ENCODE measurements at places on chromosomes 11 and 22.

- DNase-seq = no peak
Observed at GRCh38 chr11:118476676-118477075, 40.4 kb downstream of the KMT2A start.

GRCh38 chr11:61052182-61052972 is 49.9 kb upstream of the CD5 start:
- DNase-seq = no peak

GRCh38 chr11:74185695-74186094 is 14.6 kb downstream of the PPME1 start:
- DNase-seq = no peak

- no peak for DNase-seq
Observed at GRCh38 chr11:105903113-105903512, 118.9 kb downstream of the MSANTD4 start.

DNA sequence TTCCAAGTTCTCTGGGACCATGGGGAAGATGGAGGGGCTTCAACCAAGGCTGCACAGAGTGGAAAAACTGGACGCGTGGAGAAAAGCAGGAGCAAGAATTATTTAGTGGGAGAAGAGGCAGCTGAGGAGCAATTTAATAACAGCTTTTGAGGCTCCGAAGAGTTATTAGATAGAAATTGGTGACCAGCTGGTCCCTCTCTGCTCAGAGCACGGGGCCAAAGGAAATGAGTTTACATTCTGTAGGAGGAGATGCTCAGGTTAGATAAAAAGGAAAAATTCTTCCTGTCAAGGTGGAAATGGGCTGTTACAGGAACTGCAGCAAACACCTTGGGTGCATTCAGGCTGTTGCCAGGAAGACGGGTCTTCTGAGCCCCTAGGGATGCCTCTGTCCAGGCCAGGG is 47.0 kb upstream of the GALNT18 start:
- no peak for DNase-seq

- no peak for DNase-seq
Observed at GRCh38 chr22:43434275-43434927, 22.6 kb downstream of the MPPED1 start.

- no peak for DNase-seq
Observed at GRCh38 chr11:64536396-64536941, 54.6 kb upstream of the SLC22A12 start.

DNA sequence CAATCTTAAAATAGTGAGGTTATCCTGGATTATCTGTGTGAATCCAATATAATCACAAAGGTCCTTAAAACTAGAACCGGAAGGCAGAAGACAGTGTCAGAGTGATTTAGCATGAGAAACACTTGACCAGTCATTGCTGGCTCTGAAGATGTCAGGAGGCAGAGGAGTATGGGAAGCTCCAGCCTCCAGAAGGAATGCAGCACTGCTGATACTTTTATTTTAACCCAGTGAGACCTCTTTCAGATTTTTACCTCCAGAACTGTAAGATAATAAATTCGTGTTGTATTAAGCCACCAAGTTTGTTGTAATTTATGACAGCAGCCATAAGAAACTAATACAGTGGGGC is 134.4 kb upstream of the ZC3H12C start:
- DNase-seq = no peak

GRCh38 chr22:33529424-33530113 is 390.7 kb downstream of the LARGE1 start:
- no peak for DNase-seq

- no peak for DNase-seq
Observed at GRCh38 chr11:60857378-60858232, 1.9 kb upstream of the PTGDR2 start.

- DNase-seq = no peak
Observed at GRCh38 chr11:80240245-80240644, 799.4 kb upstream of the TENM4 start.

DNA sequence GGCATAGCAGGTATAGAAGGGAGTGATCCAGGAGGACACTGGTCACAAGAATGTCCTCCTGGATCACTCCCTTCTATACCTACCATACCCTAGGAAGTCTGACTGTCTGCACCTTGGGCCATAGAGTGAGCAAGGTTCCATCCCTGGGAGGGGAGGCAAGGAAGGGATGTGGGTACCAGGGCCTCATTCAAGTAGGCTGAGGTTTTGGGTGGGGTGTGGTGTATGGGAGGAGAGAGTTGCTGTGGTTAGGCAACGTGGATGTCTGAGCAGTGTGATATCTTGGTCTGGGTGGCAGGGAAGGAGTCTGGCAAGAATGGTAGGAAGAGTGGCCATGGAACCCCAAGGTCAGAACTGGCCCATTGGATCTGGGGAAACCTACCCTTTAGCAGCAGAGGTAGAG is 13.2 kb downstream of the PPFIBP2 start:
- no peak for DNase-seq

- no peak for DNase-seq
Observed at GRCh38 chr11:1433568-1433967, 43.8 kb downstream of the BRSK2 start.

GRCh38 chr11:112213753-112214152 is 12.5 kb upstream of the PTS start:
- DNase-seq = no peak

- DNase-seq = no peak
Observed at GRCh38 chr11:64102005-64102738, 63.7 kb downstream of the MACROD1 start.

DNA sequence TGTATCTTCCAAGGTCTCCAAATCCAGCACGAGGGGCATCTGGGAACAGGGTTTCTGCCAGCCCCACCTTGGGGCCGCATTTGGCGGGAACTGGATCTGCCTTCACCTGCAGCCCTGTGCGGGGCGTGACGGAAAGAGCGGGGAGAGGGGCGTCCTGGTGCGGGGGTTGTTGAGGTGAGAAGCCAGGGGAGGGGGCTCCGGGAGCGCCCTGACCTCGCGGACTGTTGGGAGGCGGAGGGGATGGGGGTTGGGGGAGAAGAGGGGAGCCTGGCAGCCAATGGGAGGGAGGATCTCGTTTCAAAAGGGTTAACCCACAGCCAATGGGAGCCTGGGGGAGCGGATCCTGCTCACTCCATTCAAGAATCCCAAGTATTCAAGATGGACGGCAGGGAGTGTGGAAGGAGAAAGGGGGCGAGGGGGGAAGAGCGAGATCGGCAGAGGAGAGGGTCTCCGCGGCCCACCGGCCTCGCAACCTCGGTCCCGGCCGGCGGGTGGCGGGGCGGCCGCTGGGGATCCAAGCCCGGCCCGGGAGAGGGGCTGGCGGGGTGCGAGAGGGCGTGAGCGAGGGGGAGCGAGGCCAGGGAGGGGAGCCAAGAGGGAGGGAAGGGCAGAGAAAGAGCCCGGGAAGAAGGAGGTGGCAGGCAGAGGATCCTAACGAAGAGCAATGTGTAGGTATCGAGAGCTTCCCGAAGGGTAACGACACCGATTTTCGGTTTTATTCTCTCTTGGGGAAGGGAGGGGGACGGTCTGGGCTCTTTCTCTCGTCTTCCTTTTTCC is 11.5 kb downstream of the YPEL4 start:
- peak; percentile 87 for DNase-seq

- DNase-seq = no peak
Observed at GRCh38 chr11:113274713-113275582, 39.4 kb upstream of the TTC12 start.

DNA sequence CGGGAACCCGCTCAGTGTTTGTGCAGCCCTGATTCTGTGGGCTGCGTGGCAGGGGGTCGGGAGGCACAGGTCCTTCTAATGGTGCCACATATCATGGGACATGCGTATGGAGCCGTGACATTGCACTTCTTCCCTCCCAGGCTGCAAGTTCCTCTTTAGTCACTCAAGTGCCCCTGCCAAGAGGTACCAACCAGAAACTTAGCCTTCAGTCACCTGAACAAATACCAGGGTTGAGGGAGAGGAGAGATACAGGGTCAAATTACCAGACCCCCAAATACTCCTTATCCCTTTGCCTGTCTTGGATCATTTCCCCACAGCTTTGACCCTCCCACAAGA is 209.1 kb downstream of the BUD13 start:
- DNase-seq = no peak

DNA sequence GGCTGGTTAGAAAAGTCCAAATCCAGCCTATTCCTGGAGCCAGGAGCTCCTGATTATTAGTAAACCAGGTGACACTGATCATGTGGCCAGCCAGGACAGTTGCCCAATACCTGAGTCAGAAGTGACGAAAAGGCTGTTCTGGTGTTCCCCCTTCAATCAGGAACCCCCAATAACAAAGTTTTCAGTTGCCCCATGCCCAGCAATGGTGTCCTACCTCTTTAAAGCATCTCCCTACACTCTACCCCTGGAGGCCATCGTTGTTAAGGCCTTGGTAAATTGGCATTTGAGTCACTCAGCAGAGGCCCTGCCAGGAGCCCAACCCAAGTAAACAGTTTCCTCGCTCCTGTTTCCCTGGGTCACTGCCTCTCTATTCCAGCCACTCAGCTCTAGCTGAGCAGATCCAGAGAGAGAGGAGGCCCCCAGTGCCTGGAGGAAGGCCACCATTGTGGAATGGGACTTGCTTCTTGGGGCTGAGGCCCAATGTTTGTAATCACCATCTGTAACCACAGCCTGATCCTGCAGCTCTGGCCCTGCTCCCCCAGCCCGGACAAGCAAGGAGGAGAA is 25.0 kb downstream of the ARHGAP1 start:
- no peak for DNase-seq

GRCh38 chr11:64537876-64538275 is 53.1 kb upstream of the SLC22A12 start:
- no peak for DNase-seq

GRCh38 chr11:108632041-108632704 is 32.7 kb upstream of the DDX10 start:
- DNase-seq = no peak

- DNase-seq = no peak
Observed at GRCh38 chr11:37512156-37512780, 914.2 kb upstream of the RAG2 start.

- DNase-seq = no peak
Observed at GRCh38 chr11:11979488-11980117, 28.8 kb downstream of the DKK3 start.

- DNase-seq = no peak
Observed at GRCh38 chr22:30210235-30210909, 36.2 kb downstream of the LIF start.

- no peak for DNase-seq
Observed at GRCh38 chr11:69641681-69642548, 959 bp downstream of the CCND1 start.

DNA sequence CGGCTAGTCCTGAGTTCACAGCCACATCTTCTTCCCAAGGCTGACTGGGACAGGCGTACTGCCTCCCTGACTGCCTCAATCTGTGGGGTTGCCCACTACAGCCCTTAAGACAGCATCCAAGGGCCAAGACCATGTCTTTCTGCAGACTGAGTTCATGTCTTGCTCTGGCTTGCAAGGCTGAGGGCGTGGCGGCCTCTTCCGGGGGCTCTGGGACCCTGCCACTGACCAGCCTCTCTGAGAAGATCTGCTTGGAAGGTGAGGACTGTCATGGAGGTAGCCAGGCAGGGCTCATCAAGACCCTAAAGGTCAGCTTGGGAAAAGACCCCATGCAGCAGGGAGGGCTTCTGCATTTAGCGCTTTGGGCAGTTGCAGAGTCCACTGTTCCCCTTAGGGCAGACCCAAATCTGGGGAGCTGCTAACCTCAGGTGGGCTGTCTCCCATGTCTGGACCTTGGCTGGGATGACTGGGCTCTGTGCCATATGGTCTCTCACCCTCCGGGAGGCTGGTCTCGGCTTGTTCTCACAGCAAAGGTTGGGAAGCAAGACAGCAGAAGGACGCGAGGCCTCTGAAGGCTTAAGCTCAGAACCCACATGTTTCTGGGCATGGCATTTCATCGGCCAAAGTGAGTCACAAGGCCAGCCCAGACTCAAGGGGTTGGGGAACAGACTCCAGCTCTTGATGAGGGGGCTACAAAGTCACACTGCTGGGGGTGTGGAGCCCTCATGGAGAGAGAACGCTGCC is 109.1 kb upstream of the LMO1 start:
- no peak for DNase-seq

- no peak for DNase-seq
Observed at GRCh38 chr11:78801161-78801884, 226.7 kb upstream of the NARS2 start.

DNA sequence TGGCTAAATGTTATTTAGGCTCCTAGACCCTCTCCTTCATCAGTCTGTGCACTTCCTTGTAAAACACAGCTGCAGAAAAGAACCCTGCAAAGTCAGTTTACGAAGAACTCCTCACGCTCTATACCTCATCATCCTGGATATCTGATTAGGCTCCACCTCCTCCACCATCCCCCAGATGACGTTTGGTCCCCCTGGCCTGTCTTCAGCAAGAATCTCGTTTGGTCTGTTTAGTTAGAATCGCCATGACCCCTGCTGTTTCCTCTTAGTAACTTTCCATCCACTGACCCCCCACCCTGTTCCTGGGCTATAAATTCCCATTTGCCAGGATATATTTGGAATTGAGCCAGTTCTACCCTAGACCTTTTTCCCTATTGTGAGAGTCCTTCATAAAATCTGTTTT is 214.1 kb downstream of the OPCML start:
- no peak for DNase-seq

GRCh38 chr22:46421267-46421666 is 85.8 kb downstream of the TRMU start:
- DNase-seq = no peak

DNA sequence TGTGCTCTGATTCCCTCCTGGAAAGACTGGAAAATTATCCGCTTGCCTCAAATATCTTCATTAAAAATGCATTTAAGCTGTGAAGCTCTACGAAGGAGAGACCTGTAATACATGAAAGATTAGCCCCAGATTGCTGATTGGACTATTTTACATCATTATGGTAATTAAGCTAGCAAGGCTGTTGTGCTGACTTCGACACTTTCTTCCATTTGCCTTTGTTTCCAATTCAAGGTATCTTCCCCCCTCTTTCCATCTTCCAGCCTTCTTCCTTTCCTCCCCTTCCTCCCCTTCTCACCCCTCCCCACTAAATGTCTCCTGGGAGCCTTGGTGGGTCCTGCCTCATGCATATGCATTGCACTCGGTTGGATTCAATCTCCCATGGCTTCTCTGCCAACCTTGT is 710.8 kb downstream of the OPCML start:
- DNase-seq = no peak

GRCh38 chr11:114215871-114216795 is 80.1 kb upstream of the NNMT start:
- no peak for DNase-seq

DNA sequence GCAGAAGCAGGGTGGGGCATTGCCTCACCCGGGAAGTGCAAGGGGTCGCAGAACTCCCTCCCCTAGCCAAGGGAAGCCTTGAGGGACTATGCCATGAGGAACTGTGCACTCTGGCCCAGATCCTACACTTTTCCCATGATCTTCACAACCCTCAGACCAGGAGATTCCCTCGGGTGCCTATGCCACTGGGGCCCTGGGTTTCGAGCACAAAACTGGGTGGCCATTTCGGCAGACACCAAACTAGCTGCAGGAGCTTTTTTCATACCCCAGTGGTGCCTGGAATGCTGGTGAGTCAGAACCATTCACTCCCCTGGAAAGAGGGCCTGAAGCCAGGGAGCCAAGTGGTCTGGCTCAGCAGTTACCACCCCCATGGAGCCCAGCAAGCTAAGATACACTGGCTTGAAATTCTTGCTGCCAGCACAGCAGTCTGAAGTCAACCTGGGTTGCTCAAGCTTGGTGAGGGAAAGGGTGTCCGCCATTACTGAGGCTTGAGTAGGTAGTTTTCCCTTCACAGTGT is 573.7 kb upstream of the ANO3 start:
- no peak for DNase-seq

Data from NCI-H1105 (cell line).